ENCODE measurements at places on chromosomes 11 and 22. TPM values are rescaled to one million over a fixed set of nuclear protein-coding genes. Genes with fewer than 3 reads are reported as not detected.

GRCh38 chr11:11456866-11457265 lies 103.8 kb upstream of the CSNK2A3 start:
- no peak for DNase-seq

TSGA10IP gene
- not detected for total RNA-seq

SLC22A12 gene
- total RNA-seq, result not detected

TESMIN gene
- 8.3 TPM for total RNA-seq

GRCh38 chr11:72829178-72829577 lies 15.0 kb downstream of the ATG16L2 start:
- no peak for DNase-seq
